Stimulated activated CD8-positive, alpha-beta memory T cell treated with anti-CD3 and anti-CD28 coated beads, Interleukin-15, amount 100 ng/mL, for 24 hours (primary cell): ENCODE measurements at places on chromosomes 6 and 20.

DNA sequence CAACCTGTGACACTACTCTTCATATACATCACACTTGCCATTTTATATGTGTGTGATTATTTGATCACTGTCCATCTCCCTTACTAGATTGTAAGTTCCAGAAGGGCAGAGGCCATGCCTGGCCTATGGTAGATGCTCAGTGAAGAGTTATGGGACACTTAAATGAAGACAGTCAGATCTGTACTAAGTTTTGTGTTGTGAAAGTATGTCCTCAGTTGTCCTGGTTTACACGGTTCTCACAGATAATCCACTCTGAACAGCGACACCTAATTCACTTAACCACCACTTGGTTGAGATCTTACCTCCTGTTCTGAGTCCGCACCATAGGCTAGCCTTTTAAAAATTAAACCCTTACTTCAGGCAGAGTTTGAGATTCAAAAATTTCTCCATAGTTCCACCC, 434.1 kb upstream of the SOX4 start:
- DNase-seq, result no peak

GRCh38 chr20:12528104-12528503, 480.7 kb upstream of the SPTLC3 start:
- DNase-seq, result no peak

- no peak for DNase-seq
Observed at GRCh38 chr6:68343901-68344300, 291.2 kb upstream of the ADGRB3 start.

DNA sequence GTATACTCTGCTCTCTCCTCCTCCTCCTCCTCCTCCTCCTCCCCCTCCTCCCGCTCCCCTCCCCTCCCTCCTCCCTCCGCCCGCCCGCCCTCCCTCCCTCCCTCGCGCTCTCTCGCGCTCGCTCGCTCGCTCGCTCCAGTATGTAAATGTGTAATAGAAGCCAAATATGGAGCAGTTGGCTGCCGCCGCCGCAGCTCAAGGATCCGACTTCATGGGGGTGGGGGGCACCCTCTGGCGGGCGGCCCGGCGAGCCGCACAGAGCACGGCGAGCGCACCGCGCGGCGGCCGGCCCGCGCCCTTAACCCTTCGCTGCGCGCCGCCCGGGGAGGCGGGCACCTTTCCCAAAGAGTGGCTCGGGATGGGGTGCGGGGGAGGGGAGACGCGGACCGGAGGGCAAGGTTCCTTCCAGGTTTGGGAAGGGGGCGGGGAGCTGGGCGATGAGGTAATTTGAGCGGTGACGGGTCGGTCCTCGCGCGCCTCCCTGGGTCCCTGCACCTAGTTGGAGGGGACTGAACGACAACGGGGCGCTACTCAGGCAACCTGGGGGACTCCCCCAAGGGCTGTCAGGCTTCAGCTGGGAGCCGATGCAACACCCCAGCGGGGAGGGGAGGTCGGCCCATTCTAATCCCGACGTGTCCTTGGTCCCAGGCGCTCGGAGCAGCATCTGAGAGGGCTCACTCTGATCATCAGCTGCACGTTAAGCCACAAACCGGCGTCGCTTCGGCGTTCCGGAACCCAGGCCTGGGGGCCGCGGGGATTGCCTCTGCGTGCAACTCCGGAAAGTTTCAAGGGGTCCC, 409 bp upstream of the ATXN1 start:
- DNase-seq, result peak; percentile 56

GRCh38 chr6:140355476-140355875, 981.0 kb upstream of the CITED2 start:
- no peak for DNase-seq

DNA sequence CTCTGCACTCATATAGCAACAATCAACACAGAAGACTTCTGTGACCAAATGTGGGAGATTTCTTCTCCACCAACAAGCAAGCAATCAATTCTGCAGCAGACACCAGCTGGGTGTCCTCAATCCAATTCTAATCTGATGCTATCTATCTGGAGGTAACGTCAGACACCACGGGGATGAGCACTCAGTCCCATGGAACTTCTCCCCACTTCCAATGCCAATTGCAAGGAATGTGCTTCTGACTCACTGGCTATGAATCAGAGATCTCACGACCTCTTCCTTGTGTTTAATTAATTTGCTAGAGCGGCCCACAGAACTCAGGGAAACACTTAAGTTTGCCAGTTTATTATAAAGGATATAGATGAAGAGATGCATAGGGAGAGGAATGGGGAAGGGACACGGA, 103.5 kb upstream of the SIRPG start:
- no peak for DNase-seq

GRCh38 chr20:16394784-16395183, 178.5 kb downstream of the KIF16B start:
- DNase-seq, result no peak

- DNase-seq, result no peak
Observed at GRCh38 chr6:154429711-154430110, 73.1 kb upstream of the IPCEF1 start.

GRCh38 chr6:3423439-3424184, 33.2 kb downstream of the SLC22A23 start:
- DNase-seq, result no peak

DNA sequence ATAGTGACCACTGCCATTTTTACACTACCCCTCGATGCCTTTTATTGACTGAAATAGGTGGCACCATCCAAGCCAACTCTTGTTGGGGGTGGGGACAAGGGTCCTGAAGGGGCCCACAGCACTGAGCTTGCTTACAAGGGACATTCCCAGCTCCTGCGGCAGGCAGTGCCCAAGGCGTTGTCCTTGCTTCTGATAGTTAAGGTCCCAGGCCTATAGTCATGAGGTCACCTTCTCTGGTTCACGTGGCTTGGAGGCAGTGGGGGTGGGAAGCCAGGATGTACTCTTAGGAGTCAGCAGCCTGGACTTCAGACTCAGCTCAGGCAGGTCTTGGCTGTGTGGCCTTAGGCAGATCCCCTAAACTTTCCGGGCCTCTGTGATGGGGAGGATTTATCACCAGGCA, 48.6 kb downstream of the TOX2 start:
- DNase-seq, result no peak
